ENCODE measurements at places on chromosomes 1 and 21.

DNA sequence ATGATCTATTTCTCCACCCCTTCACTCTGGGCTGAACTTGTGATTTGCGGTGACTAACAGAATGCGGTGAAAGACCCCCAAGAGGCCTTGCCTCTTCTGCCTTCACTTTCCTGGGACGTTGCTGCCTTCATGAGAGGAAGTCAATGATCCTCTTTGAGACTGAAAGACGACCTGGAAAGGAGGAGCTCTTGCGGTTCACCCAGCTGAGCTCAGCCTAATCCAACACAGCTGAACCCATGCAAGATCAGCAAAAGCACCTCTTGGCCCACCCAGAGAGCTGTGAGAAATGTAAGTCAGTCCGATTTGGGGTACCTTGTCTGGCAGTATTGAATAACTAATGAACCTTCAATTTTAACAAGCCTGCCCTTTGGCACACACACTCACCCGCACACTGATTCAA lies 767.4 kb upstream of the TPTE start:
- no peak for DNase-seq

GRCh38 chr1:55147524-55147923 lies 67.6 kb downstream of the USP24 start:
- DNase-seq = no peak

DNA sequence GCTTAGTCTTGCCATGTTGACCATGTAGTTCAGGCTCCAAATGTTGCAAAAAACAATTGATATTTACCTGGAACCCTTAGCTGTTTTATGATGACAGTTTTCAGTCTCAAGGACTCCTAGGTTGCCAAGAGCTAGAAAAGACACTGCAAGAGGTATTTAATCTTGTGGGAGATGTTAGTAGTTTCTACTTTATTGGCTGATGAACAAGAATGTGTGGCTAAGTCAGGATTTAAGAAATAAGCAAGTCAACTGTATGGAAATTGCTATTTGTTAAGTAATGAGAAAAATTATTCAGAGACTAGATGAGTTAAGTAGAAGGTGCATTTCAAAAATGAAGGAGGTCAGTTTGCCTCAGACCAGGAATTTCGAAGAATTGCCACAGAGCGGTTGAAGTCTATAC lies 639.7 kb upstream of the USP24 start:
- DNase-seq = no peak

GRCh38 chr1:41872074-41872473 lies 46.6 kb downstream of the HIVEP3 start:
- DNase-seq = no peak

- DNase-seq = no peak
Observed at GRCh38 chr1:203088441-203088840, 2.6 kb upstream of the MYOG start.

DNA sequence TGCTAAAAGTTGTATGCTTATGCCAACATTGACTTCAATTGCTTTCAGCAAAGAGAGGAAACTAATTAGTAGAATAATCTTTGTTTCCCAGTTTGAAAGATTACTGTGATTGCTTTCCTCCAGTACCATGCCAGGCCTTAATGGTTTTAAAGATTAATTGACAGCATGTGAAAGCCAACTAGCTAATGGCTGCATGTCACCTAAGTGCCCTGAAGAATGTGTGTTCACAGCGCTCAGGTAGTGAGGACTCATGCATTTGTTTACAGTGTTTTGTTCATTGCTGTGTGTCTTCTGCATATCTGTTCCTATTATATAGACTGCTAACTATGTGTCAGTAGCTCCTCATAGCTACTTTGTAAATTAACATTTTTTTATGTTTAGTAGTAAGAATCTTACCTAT lies 335.6 kb downstream of the LRRIQ3 start:
- DNase-seq = no peak

DNA sequence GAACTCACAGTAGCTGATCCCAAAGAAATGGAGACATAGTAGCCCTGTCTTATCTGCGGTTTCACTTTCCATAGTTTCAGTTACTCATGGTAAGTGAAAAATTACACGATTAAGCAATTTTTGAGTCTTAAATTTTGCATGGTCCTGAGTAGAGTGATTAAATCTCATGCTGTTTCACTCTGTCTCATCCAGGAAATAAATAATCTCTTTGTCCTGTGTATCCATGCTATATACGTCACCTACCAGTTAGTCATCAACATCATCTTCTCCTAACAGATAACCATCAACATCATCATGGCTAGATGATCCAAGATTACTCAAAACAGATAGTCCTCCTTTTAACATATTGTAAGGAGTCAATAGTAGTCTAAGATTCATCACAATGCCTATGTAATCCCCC lies 1589.3 kb downstream of the BRINP3 start:
- DNase-seq = no peak

Data from stimulated activated CD4-positive, alpha-beta T cell treated with anti-CD3 and anti-CD28 coated beads, Interleukin-1b, Interleukin-23, amount 100 ng/mL, for 4 hours (primary cell).